ENCODE measurements at places on chromosomes 16 and 17.

DNA sequence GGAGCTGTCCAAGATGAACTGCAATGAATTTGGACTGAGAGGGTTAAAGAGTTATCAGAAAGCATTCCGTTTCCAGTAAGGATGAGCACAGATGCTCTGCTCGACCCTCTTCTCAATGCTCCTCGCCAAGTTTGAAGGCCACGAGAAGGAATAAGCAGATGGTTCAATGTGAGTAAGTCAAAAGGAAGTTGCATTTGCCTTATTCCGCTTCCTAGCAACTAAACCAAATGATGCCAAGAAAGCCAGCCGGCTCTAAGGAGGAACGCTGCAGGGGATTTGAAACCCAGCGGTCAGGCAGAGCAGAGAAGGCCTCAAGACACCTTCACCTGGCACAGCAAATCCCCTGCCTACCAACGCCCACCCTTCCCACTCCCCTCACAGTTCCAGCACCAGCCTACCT, 52.1 kb upstream of the CNEP1R1 start:
- no peak for DNase-seq

DNA sequence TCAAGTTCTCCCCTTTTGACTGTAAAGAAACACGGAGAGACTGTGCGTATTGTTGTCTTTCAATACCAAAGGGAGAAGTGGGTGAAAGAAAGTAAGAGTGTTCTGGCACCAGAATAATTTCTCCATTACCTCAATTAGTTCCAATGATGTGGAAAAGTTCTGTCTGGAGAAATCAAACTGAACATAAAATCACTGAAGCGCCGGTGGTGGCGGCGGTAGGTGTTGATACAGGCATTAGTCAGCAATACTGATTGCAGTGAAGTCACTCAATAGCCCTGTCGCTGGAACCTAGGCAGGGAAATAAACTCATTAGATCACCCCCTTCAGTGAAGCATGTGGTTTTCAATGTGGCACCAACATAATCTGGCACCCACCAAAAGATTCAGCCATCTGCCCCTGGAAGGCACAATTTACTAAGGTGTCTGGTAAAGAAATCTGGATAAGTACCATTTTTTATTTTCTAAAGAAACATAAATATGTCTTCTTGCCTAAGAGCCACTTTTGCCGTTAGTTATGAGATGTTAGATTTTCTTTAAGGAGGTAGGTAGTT, 274.2 kb upstream of the SOX9 start:
- no peak for DNase-seq

DNA sequence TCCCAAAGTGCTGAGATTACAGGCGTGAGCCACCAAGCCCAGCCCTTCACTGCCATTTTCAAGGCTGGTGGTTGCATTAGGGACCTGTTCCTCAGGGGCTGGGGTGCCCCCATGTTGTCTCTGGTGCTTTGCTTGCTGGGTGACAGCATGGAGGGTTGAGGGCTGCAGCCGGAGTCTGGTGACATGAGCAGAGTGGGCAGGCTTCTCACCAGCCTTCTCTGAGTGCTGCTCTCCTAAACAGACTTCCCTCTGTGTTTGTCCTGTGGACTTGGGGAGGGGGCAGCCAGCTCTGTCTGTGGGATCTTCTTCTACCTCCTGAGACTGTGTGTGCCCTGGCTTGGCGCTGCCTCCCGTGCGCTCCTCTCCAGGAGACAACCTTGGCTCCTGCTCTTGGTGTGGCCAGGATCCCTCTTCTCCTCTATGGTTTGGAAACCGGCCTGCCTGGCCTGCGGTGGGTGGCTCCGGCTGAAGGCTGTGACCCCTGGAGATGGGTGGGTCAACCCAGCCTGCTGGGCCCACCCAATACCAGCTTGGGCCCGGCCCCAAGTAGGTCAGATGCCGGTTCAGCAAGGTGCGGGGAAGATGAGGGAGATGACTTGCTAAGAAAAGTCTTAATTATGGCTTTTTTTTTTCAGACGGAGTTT, 72.1 kb downstream of the PDPK1 start:
- DNase-seq, result no peak

DNA sequence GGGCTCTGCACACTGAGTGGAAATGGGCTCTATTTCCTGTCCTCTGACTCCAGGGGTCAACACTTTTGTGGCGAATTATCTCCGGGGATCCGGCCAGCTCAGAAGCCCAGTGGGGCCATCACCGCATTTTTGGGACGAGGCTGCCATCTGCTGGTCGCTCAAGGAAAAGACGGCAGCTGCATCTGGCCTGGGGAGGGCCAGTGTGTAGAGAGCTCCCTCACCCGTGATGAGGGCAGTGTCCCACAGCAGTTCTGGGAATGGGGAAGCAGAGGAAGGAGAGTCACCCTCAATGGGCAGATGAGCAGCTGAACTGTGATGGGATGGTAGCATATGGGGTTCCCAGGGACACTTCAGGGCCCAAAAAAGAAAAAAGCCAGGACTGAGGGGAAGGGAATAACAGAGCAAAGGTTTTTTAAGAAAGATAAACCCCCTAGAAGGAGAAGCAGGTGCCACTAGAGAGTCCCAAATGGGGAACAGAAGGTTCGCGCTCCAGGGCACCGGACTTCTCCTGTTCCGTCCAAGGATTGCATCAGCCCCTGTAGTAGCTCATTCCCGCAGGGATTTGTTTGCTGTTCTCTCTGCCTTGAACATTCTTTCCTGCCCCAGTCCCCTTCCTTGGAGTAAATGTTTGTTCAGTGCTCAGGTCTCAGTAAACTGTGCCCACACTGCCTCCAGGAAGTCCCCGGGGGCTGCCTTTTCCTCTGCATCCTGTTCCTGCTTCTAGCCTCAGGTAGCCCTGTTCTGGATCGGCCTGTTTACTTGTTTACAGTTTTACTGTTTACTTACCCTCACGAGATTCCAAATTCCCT, 9.3 kb upstream of the ABCC12 start:
- peak; percentile 59 for DNase-seq

DNA sequence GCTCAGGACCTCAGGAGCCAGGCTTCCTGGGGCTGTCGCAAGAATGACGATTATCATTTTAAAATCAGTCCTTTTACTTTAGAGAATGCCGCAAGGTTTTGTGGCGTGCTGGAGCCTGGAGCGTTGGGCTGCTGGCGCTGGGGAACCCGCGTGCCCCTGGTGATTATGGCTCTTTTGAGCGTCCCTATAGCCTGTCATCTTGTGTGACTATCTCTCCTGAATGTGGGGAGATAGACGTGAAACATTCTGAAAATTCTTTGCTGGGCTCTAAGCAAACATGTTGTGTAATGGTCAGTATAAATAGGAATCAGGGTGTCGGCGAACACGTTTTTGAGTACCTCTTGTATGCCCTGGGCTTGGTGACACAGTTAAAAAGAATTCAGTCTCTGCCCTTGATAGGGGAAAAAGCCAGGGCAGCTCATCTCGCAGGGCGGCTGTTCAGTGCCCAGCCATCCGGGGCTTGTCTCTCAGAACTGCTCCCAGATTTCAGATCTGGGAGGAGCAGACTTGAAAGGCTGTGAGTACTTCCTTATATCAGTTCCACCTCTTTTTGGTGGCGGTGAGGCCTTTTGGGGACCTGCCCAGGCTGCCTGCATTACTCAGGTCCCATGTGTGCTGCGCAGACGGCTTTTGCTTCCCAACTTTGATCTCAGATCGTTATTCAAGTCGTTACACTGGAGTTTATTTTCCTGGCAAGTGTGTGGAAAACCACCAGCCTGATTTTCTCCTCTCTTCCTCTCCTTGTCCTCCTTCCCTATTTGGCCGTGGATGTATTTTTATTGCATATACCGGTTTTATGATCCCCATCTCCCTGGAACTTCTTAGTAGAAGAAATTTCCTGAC, 973 bp downstream of the SLC7A6 start:
- DNase-seq, result peak; percentile 73

- peak; percentile 16 for DNase-seq
Measured at GRCh38 chr16:79598348-79599181, 2.0 kb downstream of the MAF start.

DNA sequence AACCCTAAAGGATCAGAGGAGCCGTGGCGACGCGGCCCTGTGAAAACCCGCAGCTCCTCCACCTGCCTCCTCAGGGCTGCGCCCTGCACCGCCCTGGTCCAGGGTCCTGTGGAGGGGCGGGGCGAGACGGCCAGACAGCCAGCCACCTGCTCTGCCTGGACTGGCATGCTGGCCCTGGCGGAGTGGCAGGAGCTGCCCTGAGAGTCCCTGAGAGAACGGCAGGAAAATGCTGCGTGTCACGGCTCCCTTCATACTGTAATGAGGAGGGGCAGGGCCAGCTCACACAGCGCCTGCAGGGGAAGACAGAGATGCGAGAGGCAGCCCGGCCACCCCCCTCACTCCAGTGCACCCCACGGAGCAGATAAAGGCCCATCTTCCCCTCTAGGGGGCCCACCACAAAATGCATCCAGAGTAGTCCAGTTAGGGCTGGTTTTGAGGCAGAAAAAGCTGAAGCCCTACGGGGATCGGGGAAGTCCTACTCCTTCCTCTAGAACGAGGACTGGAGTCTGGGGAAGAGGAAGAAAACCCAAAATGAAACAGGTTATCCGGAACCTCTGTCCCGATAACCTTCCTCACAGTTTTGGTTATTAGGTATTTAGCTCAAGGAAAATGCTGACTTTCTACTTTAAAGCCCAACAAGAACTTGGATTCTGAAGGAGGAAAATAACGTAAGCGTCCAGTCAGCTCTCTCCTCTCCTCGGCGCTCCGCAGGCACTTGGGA, 97.6 kb upstream of the DNAH17 start:
- no peak for DNase-seq

GRCh38 chr17:3985846-3986245, 21.6 kb upstream of the ATP2A3 start:
- no peak for DNase-seq

- no peak for DNase-seq
Measured at GRCh38 chr16:56980201-56980535, 9.2 kb upstream of the NLRC5 start.

GRCh38 chr16:1773703-1774447, 941 bp upstream of the MRPS34 start:
- peak; percentile 52 for DNase-seq

- peak; percentile 54 for DNase-seq
Measured at GRCh38 chr17:44502598-44503146, 534 bp downstream of the GPATCH8 start.

GRCh38 chr17:67015001-67015400, 29.4 kb upstream of the CACNG1 start:
- no peak for DNase-seq

GRCh38 chr17:60231691-60232090, 81.9 kb downstream of the CA4 start:
- peak; percentile 27 for DNase-seq

- DNase-seq, result no peak
Measured at GRCh38 chr17:64358261-64358788, 32.3 kb downstream of the PECAM1 start.

- DNase-seq, result no peak
Measured at GRCh38 chr17:6831661-6832263, at the start of gene TEKT1. TSS of gene TEKT1 (minus strand) at chr17:6831729. CDS start at chr17:6830376, 1,353 bp downstream.

DNA sequence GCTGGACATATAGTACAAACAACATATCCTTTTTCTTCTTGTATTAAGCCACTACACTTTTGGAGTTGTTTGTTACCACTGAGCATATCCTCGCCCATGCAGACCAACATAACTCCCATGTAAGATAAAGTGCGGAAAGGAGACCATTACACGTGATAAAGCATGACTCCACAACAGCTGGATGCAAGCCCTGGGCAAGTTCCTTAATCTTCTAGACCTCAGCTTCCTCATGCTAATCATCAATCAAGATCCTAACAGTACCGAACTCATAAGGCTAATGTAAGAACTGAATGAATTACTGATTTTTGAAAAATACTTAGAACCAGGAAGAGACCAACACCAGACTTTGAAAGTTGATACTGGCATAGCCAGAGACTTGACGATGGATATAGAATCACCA, 47.0 kb upstream of the GSG1L start:
- DNase-seq, result peak; percentile 91

DNA sequence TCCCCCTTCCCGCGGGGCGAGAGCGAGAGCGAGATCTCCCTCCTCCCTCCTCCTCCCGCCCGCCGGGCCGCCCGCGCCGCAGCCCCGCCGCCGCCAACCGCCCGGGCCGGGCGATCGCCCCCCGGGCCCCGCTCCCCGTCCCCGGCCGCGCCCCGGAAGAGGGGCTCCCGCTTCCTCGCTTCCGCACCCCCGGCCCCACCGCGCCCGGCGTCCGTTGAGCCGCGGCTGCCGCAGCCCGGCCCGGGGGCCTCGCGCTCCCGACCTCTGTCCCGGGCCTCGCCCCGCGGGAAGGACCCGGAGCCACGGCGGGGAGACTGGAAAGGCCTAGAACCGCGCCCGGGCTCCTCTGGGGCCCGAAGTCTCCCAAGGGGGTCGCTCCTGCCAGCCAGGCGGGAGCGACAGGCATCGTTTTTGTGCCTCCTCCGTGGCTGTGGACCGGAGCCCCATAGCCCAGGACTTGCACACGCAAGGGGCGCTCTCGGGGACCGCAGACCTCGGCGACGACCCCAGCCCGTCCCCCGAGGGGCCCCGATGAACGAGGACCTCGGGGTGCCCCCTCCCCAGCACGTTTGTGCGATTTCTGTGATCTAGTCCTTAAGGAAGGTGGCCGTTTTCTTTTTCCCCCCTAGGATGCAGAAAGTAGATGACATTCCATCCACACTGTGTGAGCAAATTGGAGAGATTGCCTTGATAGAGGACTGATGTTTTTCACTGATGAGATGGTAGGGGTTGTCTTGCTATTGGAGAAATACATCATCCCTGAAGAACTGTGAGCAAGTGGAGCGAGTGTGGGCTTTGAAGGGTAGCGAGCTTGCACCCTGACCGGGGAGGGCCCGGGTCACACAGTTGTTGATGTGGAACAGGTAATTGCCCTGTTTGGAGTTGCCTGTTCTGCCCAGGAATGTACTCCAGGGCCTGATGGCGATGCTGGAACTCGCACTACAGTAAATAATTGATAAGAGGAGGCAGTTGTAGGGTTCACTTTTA, 611 bp downstream of the BANP start:
- DNase-seq, result peak; percentile 47

GRCh38 chr17:16623282-16623681, 30.4 kb downstream of the ZNF624 start:
- DNase-seq, result no peak

DNA sequence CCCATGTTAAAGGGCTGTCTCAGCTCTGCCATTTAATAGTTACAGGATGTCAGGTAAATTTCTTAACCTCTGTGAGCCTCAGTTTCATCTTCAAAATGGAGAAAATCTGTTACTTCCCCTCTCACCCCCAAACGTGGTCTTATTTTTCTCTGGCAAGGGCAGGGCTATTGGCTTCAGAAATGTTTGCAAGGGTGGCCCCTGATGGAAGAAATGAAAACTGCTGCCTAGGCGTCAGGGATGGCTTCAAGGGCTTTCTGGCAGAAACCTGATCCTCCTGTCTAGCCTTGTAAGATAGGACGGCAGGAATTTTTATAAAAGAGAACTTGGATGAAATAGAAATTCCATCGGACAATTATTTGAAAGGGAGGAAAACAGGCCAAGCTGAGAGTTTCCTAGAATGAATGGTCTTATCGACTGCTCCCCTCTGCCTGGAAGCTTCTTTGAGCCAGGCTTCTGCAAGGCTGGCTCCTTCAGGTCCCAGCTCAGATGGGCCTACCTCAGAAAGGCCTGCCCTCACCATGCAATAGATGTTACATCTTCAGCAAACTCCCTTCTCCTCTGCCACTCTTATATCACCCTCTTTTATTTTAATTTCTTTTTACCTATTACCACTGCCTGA, 43.0 kb upstream of the TANGO6 start:
- peak; percentile 80 for DNase-seq

Data from OCI-M1 (cell line).